GM04504 (cell line): ENCODE measurements at places on chromosomes 2 and 18.
A peak's percentile ranks its signal among the peaks of the same experiment; 100 is the strongest.

DNA sequence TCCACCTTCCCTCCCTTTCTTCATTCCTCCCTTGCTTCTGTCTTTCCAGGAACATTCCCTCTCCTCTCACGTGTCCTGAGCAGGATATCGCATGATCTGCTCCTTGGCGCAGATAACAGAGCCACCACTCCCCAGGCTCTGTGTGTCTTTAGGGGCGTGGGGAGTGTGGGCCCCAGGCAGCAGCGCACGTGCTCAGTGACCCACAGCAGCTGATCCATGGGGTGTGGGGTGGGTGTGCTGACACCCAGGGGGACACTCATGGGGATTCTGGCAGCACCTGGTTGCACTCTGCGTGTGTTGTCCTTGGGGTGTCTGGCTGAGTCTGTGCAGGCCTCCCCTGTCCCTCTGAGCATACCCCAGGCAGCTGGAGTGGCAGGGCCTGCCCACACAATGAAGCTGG is 9.9 kb upstream of the FOSL2 start:
- DNase-seq, result no peak

GRCh38 chr18:44765456-44765855 is 84.8 kb downstream of the SETBP1 start:
- DNase-seq, result no peak

DNA sequence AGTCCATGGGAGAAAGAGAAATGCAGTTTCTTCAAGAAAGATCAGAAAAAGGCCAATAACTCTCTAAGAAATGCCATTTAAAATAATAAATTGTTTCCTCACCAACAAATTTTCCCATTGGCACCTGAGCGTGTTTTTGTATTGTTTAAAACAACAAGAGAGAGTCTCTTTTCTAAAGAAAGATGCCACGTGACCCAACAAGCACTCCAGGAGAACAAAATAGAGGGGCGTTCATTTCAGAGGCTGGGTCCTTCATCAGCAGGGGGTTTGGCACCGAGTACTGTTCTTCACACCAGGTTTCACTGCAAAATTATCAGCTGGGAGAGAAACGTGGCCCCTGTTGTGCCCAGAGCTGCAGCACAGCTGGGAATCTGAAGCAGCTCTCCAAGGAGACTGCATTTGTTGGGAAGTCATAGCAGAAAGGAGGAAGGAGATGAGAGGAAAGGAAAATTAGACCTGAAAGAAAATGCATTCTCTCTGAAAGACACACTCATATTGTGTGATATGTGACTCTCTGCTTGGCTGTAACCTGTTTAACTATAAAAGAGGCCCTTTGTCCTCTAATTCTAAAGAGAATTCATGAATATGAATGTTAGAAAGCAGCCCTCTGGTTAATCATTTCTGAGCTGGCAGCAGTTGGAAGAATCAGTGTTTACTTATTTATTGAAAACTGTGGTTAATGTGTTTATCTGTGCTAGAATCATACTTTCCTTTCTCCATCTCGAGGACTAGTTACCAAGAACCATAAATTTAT is 205.3 kb upstream of the CDH20 start:
- DNase-seq, result no peak

DNA sequence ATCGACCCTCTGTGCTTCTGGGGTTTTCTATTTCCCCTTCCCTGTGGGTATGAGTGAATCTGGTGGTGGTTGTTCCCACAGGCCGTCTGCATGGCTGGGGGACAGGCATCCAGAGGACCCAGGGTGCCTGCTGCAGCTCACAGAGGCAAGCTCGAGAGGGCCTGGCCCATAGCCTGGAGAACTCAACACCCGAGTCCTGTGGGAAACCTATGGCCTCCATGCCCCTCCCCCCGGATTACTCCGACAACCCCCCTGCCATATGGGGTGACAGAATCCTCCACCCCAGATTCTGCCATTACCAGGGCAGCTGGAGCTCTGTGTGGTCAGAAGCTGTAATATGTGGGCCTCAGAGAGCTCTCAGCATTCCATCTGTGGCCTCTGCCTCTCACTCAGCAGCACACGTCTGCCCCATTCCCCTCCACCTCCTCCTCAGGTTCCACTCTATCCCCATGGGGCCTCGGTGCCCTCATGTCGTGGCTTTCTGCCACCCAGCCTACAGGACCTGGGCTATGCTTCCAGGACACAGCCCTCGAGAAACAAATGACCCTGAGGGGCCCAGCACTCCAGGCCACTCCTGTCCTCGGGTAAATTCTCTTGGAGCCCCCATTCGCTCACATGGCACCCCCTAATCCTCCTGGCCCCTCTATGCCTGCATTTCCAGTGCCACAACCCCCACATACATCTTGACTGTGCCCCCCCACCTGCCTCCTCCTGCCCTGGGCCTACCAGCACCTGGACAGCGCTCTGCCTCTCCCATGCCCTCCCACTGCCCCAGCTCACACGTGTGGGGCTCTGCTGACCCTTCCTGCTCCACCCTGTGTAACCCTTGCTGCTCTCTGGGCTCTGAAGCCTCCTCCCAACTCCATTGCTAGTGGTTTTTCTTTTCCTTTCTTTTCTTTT is 3.6 kb downstream of the MZT2A start:
- DNase-seq, result no peak

DNA sequence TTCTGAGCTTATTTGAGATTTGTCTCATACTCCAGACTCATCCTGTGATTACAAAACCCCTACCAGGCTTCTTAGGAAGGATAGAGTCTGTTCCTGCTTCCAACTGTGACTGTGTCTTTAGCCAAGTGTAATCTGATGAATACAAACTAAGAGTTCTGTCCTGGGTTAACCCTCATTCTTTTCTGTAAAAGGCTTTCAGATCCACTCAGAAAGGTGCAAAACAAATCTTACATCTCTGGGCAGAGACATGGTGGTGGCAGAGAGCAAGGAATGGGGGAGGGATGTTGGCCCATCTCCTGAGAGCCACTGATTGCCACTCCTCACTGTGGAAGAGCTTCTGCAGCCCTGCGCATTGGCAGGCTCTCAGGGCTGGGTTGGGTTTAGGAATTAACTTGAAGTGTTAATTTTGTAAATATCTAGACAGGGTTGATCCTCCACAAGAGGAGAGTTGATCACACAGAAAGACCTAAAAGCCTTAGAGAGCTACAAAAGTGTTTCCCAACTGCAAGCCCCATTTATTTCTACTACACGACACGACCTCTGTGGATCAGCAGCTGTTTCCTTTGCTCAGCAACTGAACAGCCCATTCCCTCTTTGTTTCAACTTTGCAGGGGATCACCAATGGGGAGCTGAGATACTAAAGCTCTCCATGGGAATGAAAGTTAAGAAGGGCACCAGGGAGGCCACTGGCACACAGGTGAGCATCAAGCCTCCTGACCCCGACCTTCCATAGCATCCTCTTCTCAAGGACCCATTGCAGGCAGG is 23.7 kb upstream of the SPTBN1 start:
- DNase-seq, result no peak

DNA sequence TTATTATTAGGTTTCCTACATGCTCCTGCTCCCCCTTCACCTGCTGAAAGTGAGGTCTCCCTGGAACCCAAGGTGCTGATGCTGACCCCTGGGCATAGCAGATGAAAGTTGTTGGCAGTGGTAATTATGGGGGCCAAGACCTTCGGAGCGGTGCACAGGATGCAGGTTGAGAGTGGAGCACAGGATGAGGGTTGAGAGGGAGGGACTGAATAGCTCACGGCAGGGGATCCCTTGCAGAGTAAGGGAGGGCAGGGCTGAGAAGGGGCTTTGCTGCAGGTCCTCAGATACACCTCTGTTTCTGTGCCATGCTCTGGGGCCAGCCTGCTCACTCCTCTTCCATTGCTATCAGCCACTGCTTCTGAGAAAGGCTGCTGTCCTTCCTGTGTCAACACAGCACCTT is 163.3 kb downstream of the FHOD3 start:
- DNase-seq, result no peak

GRCh38 chr2:169107645-169108044 is 38.3 kb downstream of the DHRS9 start:
- no peak for DNase-seq

- DNase-seq, result no peak
Observed at GRCh38 chr18:39635966-39636365, 2070.4 kb upstream of the CELF4 start.

DNA sequence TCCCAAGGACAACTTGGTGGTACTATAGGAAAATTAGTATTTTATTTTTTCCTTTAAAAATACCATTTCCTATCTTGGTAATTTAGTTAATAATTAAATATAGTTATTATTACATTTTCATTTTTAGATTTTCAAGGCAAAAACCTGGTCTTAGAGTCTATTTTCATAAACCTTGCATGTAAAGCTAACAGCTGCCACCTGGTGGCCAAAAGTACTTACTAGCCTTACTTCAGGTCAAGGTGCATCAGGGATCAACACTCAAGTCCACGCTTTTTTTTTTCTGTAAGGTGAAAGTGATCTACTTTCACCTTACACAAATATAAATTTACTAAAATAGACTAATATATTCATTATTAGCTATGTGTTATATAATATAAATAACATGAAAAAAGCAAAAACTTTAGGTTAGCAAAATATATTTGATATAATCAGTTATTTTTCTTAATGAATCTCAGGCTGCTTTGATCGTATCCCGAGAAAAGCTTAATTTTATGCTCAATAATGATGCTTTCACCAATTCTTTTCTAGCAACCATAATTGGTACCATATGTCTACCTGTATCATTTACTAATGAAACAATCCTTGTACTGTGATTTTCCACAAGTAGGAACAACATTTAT is 62.5 kb downstream of the RELCH start:
- peak; percentile 24 for DNase-seq

DNA sequence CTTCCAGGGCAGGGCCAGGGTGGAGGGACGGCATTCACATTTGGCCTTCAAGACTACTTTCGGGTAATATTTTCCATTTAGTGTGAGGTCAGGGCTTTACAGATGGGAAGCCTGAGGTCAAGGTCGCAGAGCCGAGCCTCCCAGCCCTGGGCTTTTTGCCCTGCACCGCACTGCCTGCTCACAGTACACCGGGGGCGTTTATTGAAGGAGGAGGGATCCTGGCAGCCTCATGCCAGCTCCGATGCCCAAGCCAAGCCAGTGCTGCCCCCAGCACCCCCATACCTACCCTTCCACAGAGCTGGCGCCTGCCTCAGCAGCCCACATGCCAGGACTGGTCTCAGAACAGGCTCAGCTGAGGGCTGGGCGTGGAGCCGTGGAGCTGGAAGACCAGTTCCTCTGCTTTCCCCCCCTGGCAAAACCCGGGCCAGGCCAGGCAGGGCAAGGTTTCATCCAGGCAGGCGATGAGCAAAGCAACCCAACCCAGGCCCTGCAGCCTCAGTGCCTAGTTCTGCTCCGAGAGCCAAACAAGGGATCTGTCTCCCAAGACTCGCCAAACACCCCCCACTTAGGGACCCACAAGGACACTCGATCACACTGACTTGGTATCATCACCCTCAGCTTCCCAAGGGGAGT is 11.9 kb downstream of the SDC1 start:
- DNase-seq, result no peak

- DNase-seq, result no peak
Observed at GRCh38 chr2:117058366-117058765, 756.1 kb upstream of the DDX18 start.

DNA sequence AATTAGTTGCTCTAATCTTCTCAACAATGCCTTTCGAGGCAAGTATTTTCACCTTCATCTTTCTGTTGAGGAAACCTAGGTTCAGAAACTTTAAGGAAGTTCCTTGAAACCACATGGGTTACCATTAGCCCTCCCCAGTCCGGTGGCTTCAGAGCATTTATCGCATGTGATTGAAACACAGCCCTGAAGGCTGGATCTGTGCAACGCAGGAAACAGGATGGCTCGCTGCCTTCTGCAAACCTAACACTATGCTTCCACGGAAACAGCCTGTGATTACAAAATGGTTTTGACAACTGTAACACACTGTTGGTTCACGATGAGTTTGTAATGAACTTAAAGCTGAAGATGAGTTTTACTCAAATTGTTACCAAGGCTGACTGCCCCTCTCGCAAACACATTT is 68.5 kb downstream of the EPB41L3 start:
- DNase-seq, result no peak

- DNase-seq, result no peak
Observed at GRCh38 chr2:66127061-66127460, 307.9 kb upstream of the MEIS1 start.

GRCh38 chr2:59250307-59250677 is 1009.2 kb upstream of the FANCL start:
- DNase-seq, result no peak

DNA sequence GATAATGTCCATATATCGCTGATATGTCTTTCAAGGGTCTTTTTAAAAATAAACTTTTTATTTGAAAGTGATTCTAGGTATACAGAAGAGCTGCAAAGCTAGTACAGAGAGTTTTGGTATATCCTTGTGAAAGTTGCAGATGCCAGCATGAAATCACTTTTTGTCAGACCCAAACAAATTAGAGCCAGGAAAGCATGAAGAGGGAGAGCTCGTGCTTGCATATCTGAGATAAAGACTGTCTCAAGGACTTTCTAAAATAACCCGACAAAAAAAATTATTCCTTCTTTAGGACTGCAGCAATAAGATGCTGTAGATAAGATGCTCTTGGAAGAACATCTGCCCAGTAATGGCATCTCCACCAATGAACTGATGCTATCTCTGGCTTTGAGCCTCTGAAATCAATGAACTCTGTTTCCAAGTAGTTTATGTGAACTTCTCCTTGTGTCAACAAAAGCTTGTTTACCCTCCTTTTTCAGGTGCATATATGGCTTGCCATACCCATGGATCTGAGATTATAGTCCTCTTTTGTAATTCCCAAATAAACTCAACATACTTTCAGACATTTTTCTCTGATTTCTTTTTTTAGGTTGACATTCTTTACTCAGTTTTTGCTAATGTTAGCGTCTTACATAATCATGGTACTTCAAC is 774.6 kb upstream of the FAM98A start:
- DNase-seq, result no peak

DNA sequence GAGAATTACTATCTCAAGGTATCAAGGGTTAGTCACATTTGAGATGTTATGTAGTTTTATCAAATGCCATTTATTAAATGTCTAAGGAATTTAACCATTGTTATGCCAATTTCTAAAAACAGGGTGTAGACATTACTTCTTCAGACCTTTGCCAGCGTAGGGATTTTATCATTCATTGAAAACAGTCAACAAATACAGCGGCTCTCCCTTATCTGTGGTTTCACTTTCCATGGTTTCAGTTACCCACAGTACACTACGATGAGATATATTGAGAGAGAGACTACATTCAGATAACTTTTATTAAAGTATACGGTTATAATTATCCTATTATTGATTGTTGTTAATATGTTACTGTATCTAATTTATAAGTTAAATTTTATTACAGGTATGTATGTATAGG is 234.7 kb downstream of the TMX3 start:
- no peak for DNase-seq

GRCh38 chr18:54480616-54481015 is 110.4 kb upstream of the DYNAP start:
- no peak for DNase-seq

- DNase-seq, result no peak
Observed at GRCh38 chr18:54845787-54846186, 17.5 kb downstream of the RAB27B start.

GRCh38 chr2:38602136-38602731 is 494 bp downstream of the HNRNPLL start:
- DNase-seq, result no peak

DNA sequence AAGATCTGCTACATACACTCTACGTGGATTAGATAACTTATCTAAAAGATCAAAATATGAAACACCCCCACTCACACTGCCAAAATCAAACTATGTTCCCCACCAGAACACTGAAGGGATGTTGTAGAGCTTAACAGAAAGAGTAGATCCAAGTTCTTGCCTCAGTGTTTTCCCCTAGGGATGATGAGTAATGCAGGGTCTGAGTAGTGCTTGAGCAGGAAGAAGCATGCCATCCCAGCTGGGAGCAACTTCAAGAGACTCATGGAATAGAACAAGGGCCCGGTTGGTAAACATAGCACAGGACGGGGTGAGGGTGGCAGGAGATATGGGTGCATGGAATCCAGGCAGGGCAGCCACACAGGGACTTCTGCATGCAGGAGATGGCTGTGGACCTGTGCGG is 74.3 kb downstream of the SNTG2 start:
- DNase-seq, result no peak
